Lung microvascular endothelial cell (primary cell): ENCODE measurements at places on chromosomes 6 and 20. TPM values are rescaled to one million over a fixed set of nuclear protein-coding genes. Genes with fewer than 3 reads are reported as not detected.

Gene BACH2
- total RNA-seq = 2.8 TPM in 2 replicates

GRCh38 chr20:2825761-2826160, 9.6 kb downstream of the TMEM239 start:
- no peak for DNase-seq

Gene BTNL2
- total RNA-seq = not detected in 2 replicates

Gene TRIM15
- total RNA-seq = not detected in 2 replicates

DNA sequence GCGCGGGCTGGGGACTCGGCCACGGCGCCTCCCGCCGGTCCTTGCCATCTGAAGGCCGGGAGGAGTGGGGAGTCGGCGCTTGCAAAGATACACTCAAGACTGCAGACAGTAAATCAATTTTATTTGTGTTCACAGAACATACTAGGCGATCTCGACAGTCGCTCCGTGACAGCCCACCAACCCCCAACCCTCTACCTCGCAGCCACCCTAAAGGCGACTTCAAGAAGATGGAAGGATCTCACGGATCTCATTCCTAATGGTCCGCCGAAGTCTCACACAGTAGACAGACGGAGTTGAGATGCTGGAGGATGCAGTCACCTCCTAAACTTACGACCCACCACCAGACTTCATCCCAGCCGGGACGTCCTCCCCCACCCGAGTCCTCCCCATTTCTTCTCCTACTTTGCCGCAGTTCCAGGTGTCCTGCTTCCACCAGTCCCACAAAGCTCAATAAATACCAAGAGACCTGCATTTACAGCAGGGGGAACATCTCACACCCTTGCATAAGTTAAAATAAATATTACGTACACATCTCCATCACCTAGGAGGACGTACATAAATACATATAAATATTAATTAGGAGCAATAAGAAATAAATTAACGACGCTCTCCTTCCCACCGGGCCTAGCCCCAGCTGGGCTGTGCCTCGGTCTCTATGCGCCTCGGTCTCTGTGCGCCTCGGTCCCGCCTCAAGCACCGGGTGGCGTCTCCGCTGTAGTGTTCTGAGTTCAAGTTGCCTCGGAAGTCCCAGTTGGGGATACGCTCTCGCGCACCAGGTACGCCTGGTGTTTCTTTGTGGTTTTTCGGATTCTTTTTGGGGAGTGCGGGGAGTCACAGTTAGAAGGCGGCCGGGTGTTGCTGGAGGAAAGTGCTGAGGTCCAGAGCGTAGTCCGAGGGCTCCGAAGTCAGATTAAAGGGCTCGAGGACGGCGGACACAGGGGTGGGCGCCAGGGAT, 889 bp upstream of the FLOT1 start:
- DNase-seq = no peak

Gene GNL1
- 31.8 and 41.1 TPM in 2 replicates for total RNA-seq

DNA sequence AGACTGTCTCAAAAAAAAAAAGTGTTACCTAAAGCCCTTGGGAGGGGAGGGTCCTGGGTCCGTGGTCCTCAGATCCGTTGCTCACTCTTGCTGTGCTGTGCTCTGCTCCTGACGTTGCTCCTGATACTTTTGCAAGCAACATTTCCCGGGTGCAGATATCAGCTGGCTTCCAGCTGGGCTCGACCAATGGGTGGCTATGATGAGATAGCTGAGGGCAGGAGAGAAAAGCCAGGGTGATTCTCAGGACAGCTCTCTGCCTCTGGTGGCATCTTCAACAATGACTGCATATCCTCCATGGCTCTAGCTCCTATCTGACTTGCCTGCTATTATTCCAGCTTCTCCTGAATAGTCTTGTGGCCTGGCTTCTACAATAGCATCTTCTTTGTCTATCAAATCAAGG, 134.5 kb downstream of the RPS12 start:
- DNase-seq = no peak

Gene ADGB
- total RNA-seq = not detected in 2 replicates

- DNase-seq = no peak
Observed at GRCh38 chr20:45377269-45377668, 856 bp downstream of the TP53TG5 start.

- DNase-seq = no peak
Observed at GRCh38 chr6:100246206-100246605, 218.5 kb downstream of the SIM1 start.

GRCh38 chr6:136613477-136613876, 63.3 kb upstream of the MAP7 start:
- DNase-seq = no peak

DNA sequence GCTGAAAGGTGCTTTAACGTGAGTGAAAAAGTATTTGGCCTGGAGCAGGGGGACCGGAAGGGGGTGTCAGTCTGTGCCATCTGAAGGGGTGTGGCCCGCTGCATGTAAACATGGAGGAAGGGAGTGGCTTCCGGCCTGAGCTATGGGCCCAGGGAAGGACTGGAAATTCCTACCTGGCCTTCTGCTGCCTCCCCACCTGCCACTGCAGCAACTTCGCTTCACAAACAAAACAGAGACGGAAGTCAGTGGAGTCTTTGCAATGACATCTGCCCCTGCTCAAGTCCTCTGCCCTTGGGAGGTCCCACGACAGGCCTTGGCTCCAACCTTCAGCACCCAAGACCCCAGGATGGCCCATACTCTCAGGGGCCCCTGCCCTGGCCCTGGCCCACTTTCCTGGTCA, 28.1 kb upstream of the FOXP4 start:
- no peak for DNase-seq

Gene TFAP2D
- total RNA-seq = not detected in 2 replicates

- DNase-seq = no peak
Observed at GRCh38 chr6:157795841-157796240, 27.2 kb upstream of the SNX9 start.

GRCh38 chr6:96836631-96837080, 621 bp downstream of the GPR63 start:
- DNase-seq = peak; percentile 2

DNA sequence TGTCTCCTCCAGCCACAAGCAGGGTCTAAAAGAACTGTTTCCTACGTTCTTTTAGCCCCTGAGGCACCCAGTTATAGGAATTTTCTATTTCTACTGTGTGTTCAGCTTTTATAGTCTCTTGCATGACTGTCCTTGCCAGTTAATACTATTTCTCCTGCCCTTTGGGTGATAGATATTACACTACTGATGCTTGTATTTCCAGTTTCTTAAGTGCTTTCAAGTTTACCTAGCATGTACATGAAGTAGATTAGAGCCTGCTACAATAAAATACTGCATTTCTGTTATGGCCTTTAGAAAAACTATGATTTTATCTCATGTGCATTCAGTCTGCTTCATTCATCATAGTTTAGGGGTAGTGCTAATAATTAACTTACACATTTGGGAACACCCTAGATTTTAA, 89.6 kb downstream of the FOXO3 start:
- DNase-seq = no peak

DNA sequence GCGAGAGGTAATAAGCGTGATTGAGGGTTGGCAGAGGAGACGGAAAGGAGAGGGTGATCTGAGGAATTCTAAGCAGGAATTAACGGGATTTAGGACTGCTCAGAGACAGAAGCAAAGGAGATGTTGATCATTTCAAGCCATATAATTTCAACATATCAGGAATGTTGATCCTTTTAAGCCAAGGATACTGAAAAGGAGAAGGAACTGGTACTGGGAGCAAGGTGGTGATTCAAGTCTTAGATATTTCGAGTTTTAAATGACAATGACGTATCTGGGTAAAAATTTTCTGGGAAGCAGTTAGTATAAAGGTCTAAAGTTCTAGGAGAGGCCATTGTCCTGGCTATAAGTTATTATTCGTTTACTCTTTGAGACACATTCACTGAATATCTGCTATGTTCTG, 91.3 kb upstream of the OGFRL1 start:
- no peak for DNase-seq

Gene MAS1
- not detected in 2 replicates for total RNA-seq

GRCh38 chr6:158323561-158323958, 11.3 kb downstream of the TULP4 start:
- no peak for DNase-seq

DNA sequence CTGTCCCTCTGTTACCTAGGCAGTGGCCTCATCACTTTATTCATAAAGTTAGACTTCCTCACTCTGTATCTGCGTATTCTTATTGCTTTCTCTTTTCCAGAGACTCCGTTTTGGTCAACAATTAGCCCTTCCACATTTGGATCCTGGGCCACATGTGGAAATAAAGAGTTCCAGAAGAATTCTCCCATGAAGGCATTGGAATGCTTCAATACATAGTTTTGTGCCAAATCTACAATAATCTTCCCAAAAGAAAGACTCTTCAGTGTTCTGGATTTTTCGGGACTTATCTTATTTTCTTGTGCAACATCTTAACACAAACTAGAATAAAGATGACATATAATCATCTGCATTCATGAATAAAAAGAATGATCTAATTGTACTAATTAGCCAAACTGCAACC, 187.7 kb upstream of the BMP2 start:
- DNase-seq = no peak

GRCh38 chr20:2816583-2817340, 598 bp downstream of the TMEM239 start:
- DNase-seq = no peak
